ENCODE measurements at places on chromosomes 6 and 20. TPM values are rescaled to one million over a fixed set of nuclear protein-coding genes. Genes with fewer than 3 reads are reported as not detected.

GRCh38 chr6:17311595-17312311 lies 30.6 kb downstream of the RBM24 start:
- no peak for DNase-seq

DNA sequence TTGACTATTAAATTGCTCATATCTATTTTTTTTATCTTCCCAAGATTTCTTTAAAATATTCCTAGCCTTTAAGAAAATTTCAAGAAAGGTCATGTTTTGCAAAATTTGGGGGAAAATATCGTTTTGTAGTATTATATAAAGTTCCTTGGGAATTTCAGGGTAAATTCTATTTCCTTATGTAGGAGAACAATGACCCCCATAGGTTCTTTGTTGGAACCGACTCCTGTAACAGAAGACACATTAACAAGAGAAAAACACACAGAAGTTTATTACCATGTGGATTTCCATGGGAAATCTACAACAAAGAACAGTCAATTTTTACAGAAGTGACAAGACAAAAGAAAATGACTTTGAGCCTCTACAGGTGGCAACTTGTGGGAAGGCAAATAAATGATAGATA lies 68.1 kb downstream of the ADGB start:
- no peak for DNase-seq

DNA sequence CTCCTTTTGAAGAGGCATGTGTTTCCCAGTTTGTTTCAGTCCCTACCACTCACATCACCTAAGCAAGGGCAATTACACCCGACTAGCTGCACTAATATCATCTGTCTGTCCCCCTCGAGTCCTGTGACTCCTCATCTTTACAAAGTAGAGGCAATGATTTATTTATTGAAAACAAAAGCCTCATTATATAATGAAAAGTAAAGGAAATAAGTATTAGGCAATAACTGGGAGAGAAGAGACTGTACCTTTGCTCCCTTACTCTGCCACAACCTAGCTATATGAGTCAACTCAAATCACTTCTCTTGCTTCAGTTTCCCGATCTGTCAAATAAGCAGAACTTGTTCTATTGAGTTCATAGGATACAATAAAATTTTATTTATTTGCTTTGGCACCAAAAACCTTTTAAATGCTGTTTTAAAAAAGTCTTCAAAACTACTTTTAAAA lies 38.9 kb downstream of the CSNK2A1 start:
- DNase-seq, result no peak

- DNase-seq, result peak; percentile 32
Measured at GRCh38 chr6:35302604-35303241, 5.1 kb downstream of the DEF6 start.

DNA sequence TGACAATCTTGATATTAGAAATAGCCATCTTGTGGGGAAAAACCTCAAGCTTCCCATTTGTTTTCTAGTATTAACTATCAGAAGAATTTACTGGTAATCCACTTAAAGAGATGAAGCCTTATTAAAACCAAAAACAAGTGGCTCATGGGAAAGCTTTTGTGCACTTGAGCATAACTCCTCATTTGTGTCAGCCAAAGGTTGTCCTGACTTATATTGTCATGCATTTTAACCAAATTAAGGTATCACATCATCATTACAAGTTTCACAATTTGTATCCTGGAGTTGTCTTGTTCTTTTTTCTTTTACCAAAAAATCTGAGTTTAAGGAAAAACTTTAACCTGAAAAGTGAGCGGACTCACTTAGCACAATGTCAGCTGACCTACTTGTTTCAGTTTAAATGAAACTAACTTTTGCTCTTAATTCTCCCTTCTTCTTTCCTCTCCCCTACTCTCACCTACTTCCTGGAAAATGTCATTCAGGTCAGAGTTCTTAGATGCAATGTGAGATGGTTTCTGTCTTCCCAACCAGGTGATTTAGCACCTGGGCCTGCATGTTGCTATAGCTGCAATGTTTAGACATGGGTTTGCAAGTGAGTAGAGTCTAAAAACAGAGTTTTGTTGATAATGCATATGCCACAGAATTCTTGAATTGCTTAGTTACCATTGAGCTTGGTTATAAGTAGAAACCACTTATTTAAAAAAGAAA lies 82.8 kb downstream of the TNFAIP3 start:
- no peak for DNase-seq

DNA sequence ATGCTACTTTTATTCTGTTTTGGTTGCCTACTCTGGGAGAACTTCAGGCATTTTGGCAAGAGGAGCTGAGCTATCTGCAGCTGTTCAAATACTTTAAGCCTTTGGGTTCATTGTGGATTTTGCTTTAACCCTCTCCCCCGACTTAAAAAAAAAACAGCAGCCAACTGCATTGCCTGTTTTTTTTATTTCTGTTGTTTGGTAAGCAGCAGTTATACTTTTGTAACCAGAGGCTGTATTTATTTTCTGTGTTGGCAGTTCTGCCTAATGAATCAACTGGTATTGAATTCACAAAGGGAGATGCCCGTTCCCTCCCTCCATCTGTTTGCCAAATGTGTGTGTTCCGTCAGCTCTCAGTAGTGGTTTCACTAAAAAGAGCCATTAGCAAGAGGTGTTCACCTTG lies 484.0 kb downstream of the UTRN start:
- peak; percentile 73 for DNase-seq

DNA sequence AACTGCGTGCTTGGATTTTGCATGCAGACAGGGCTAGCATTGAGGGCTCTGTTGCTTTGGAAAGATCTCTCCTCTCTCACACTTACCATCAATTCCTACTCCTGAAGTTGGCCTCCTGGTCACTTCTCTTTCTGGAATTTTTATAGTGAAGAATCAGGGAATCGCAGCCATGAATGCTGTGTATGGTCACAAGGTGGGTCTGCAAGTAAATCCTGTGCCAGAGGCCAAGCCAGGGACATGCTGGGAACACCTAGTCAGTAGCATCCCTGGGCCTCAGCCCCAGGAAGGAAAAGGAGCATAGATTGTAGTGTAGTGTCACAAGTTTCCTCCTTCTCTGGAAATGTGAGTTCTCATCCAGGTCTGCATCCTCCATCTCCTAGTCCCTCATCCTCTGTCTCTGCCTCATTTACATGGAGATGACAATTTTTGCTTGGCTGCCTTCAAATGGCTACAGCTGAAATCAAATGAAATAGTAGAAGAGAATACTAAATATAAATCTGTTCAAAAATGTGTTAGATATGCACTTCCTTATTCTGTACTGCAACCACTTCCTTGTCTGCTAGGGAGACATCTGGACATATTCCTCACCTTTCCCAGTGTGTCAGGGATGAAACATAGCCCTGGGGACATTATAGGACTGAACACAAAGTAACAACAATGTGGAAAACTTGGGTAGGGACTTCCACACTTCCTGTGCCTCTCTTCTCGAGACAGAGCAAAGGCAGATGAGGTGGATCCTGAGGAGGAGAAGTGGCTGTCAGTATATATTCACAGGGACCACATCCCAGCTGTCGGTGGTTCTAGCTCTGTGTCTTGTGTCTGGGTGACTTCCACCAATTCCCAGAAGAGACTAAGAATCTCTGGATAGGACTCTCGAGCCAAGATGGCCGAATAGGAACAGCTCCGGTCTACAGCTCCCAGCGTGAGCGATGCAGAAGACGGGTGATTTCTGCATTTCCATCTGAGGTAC lies 17.0 kb downstream of the CST9 start:
- DNase-seq, result no peak

- DNase-seq, result no peak
Measured at GRCh38 chr20:12594410-12595088, 414.2 kb upstream of the SPTLC3 start.

- no peak for DNase-seq
Measured at GRCh38 chr6:28758046-28758817, 165.6 kb downstream of the TRIM27 start.

- no peak for DNase-seq
Measured at GRCh38 chr6:11232770-11233626, 530 bp upstream of the NEDD9 start.

- DNase-seq, result no peak
Measured at GRCh38 chr6:42791706-42792320, 10.0 kb downstream of the BICRAL start.

Gene TRIM40
- total RNA-seq, result not detected

Gene OSER1
- total RNA-seq, result 30.1 TPM

Measured in lung (tissue), 17 donors.